ENCODE measurements at places on chromosomes 3 and 15.

- DNase-seq: no peak
Measured at GRCh38 chr3:195613468-195614069, 29.8 kb upstream of the APOD start.

DNA sequence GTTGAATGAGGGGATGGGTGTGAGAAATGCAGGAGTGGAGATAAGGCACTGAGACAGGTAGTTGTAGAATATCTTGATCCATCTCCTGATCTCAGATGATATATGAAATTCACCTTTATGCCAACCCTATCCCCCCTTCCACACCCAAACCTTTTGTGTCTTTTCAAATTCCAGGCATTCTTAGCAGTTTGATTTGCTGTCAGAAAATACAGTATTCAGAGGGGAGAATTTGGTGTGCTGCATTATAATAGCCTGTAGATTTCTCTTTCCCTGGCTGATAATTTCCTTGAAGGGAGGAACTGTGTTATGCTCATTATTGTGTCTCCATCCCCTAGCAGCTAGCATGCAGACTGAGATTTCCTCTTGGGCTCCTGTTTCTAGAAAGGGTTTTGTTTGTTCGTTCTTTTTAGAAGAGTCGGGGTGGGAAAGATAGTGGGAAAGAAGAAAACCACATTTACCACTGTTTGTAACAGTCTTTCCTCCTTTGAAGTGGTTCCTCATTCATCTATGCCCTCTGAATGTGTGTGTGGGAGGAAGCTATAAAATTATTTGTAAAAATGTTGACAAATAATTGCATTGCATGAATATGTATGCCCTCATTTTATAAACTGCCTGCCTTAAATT, 373.4 kb downstream of the DIPK2A start:
- no peak for DNase-seq

DNA sequence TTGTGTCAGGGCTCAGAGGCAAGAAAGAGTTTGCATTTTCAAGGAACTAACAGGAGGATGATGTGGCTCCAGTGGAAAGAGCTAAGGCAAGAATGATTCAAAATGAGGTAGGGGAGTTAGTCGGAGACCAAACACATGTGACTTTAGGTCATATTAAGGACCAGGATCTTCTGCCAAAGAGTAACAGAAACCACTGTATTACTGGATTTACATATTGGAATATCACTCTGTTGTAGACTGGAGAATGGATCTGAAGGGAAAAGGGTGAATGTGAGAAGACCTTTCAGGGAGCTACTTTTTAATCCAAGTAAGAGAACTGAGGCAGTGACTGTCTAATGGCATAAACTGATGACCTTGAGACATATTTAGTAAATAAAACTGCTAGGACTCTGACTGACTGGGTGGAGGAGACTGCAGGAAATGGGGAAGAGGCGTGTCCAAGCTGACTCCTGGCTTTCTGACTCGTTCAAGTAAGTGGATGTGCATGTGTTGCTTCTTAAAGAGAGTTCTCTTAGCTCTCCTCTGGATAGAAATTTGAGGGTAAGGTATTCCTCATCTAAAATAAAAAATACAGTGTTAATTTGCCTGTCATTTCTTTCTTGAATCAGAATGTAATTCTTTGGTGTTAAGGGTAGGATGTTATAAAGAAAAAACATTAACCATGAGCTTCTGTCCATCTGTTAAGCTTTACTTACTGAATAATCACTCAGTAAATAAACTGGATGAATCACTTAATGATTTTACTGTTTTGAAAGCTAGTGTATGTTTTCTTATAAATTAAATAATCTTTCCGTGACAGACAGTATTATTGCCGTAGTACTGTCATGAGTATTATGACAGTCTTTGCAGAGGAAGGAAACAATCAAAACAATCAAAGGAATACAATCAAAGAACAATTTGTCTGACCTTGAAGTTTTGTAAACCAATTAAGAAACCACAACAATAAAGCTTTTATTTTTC, 58.3 kb upstream of the CFAP20DC start:
- no peak for DNase-seq

- no peak for DNase-seq
Measured at GRCh38 chr3:31606453-31606852, 73.7 kb downstream of the STT3B start.

- no peak for DNase-seq
Measured at GRCh38 chr15:36330598-36330997, 248.8 kb upstream of the CDIN1 start.

GRCh38 chr15:41483115-41483514, 10.6 kb upstream of the ITPKA start:
- DNase-seq: no peak

- no peak for DNase-seq
Measured at GRCh38 chr3:101851850-101852714, 2.8 kb downstream of the NFKBIZ start.

- no peak for DNase-seq
Measured at GRCh38 chr3:36362973-36363372, 17.3 kb upstream of the STAC start.

- DNase-seq: no peak
Measured at GRCh38 chr15:32919749-32920414, 202.1 kb downstream of the GREM1 start.

GRCh38 chr3:15405448-15406050, 21.8 kb downstream of the METTL6 start:
- DNase-seq: peak; percentile 53

- no peak for DNase-seq
Measured at GRCh38 chr3:123766193-123767008, 117.7 kb downstream of the MYLK start.

DNA sequence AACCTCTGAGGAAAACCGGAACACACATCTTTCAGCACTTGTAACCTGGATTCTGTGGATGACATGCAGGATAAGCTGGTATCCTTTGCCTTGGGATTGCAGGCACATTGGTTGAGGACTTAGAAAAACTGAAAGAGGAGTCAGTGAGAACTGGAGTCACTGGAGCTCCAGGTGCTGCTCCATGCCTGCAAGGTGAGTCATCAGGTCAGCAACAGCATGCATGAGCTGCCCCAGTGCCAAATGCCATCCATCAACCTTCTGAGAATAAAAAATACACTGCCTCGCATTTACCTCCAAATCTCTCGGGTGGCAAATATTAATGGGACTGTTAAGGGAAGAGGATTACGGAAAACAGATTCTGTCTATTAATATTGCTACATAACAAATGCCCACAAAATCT, 729.1 kb downstream of the NTRK3 start:
- DNase-seq: no peak

GRCh38 chr3:119628390-119628789, 30.7 kb downstream of the PLA1A start:
- no peak for DNase-seq

- DNase-seq: no peak
Measured at GRCh38 chr3:10419637-10420232, 85.7 kb downstream of the ATP2B2 start.

GRCh38 chr3:14784087-14784681, 34.6 kb upstream of the FGD5 start:
- peak; percentile 22 for DNase-seq

DNA sequence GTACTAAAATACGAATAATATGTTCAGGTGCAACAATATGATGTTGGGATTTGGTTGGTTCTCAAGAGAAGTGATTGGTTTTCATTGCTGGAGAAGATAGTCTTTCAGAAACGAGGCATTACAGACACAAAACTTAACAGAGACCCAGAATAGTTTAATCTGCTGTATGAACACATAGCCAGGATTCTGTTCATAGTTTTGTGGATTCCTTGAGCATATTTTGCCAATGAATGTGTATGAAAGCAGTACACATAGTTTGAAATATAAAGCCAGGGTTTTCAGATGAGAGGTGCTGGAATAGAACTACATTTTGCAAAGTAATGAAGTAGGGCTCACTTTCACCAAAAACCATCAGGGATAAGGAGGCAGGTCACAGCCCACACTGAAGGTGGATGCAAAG, 5.7 kb upstream of the MCTP2 start:
- no peak for DNase-seq

DNA sequence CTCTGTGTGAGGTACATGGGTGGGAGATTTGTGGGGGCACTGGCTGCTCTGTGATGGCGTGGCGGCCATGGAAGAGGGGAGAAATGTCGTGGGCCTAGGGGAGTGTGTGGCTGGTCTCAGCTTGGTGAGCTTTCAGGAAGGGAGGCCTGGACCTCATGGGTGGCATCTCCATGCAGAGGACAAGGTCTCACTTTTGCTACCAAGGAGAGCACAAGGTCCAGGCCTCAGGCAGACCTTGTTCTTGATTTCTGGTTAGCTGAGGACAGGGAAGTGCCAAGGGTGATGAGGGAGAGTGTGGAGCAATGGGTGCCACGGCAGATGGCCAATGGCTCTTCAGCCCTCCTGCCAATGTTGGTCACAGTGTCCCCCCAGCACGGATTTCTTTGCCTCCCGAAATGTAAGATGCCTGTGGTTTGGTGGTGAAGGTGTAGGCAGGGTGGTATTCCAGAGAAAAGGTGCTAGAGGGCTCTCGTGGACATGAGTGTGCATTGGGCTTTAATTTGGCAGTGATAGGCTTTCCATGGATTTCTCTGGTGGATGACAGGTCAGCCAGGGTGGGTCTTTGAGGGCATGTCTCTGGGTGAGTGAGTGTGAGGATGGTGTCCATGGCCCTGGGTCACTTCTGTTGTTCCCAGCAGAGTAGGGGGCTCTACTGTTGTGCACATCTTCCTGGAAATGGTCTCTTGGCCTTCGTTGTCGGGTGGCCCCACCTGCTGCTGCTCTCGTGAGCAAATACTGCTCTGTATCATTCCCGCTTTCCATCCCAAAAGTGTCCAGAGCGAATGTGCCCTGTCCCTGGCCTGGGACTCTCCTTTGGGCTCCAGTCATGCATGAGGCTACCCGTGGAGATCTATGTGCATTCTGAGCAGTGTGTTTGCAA, 108.0 kb downstream of the SNRPN start:
- DNase-seq: no peak

DNA sequence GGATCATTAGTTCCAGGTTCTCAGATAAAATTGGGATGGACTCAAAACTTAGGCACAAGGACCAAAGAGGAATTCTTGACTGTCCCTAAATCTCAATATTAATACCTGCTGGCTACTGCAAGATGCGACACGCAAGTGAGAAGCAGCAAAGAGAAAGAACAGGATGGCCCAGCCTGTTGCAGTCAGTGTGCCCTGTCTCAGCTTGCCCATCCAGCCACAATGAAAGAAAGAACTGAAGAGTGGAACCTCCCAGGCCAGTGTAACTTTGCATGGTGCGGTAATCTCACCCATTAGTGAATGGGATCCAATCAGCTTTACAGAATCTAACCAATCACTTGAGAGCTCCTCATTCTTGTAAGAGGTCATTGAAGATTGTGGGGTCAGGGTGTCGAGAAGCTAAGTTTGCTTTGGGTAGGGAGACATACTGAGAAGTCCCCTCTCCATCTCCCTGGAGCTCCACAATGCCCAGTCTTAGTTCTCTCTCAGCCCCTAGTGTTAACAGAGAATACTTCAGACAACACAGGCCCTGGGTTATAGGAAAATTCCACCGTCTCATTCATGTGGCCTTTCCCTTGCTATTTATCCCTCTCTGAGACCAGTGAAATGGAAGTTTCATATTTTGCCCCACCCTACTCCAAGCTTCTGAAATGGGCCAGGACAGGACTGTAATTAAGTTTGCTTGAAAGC, 3.2 kb upstream of the SLC9A9 start:
- no peak for DNase-seq

DNA sequence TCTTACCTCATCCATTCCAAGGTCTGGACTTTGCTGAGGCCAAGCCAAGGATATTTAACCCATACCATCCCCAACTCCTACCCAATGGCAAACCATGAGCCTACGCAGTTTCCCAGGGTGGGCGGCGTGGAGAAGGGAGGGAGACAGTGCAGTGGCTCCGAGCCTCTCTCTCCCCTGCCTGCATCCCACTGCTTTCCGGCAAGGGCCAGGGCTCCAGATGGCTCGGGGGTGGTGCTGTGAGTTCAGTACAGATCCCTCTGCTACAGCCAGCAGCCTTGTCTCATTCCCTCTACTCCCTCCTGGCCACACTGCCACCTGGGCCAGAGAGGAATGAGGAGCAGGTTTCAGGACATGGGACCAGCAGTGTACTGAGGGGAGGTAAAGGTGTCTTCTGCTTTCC, 44.3 kb upstream of the APEH start:
- no peak for DNase-seq

GRCh38 chr3:115822579-115822978, 199.3 kb downstream of the GAP43 start:
- DNase-seq: no peak

- DNase-seq: no peak
Measured at GRCh38 chr15:82108489-82109078, 62.8 kb upstream of the MEX3B start.

DNA sequence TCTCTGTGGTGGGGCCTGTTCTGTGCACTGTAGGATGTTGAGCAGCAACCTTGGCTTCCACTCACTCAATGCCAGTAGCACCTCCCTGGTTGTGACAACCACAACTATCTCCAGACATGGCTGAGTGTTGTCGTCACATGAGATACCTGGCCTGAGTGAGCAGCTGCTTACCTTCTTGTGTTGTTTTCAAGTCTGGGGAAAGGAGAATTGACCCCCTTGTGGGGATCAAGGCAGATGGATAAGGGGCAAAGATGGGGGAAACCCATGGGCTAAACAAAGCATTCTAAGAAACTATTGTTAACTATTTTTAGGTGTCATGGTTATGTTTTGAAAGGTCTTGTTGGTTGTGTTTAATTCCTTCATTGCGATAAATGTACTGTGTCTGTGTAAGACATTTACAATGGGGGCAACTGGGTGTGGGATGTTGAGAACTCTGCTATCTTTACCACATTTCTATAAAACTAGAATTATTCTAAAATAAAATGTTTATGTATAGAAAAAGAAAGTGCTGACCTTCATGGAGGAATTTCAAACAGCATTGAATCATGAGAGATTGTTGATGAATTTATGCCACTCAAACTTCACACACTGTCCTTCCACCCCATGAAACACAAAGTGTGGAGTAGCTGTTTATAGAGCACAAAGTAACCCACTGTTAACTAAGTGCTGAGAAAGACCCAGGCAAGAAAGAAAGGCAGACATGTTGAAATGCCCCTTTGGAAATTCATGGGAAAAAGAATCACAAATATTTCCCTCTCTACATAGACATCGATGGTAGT, 48.4 kb upstream of the SPTSSB start:
- DNase-seq: no peak

DNA sequence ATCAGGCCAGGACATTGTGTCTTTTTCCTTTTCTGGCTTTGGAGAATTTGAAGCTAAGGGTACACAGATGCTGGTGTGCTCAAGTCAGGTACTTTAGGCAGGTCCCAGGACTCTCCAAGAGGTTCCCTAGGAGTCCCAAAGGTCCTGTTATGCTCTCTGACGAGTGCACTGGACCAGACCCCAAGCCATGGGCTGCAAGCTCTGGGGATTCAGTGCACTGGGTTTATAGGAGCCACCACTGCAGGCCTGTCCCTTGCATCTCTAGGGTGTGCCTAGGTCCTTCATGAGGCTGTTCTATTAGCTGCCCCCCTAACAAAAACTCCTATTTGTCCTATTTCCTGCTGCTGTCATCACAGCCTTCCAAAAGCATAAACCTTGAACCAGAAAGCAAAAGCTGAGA, 31.9 kb upstream of the BFSP2 start:
- DNase-seq: no peak

DNA sequence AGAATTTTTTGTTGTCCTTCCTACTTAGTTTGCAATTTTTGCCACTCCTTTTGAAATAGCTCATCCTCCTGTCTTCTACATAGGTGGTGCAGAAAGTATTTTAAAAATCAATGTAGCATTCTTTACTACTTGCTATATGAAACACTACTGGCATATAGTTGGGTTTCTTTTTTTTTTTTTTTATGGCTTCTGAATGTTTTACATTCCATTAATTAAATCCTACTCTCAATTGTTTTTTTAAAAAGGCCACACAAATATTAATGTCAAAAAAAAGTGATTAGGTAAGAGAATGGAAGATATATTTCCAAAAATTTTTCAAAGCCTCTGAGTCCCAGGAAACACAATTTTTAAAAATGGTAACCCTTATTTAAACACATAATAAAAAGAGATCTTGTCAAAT, 262.6 kb downstream of the MAGI1 start:
- DNase-seq: no peak

Measured in NCI-H1092 treated with DMSO at 0.1 percent for 48 hours (cell line).